ENCODE measurements at places on chromosomes 1 and 21. TPM values are rescaled to one million over a fixed set of nuclear protein-coding genes. Genes with fewer than 3 reads are reported as not detected.

OR2G6 gene
- not detected for total RNA-seq

RNU1-1 gene
- not detected for total RNA-seq

OLFML3 gene
- 0.93 TPM for total RNA-seq

GUCA2B gene
- not detected for total RNA-seq

VANGL2 gene
- not detected for total RNA-seq

CELSR2 gene
- total RNA-seq, result 0.25 TPM

AGTRAP gene
- 59.8 TPM for total RNA-seq

OR10K1 gene
- total RNA-seq, result not detected

TFF2 gene
- total RNA-seq, result not detected

RNF186 gene
- total RNA-seq, result not detected

MRPS6 gene
- total RNA-seq, result 15.2 TPM

SMCP gene
- not detected for total RNA-seq

LYPLAL1 gene
- total RNA-seq, result 20.9 TPM

NEK2 gene
- 24.2 TPM for total RNA-seq

IRF6 gene
- 0.44 TPM for total RNA-seq

APOBEC4 gene
- total RNA-seq, result not detected

SHISA4 gene
- 22.5 TPM for total RNA-seq

DNALI1 gene
- total RNA-seq, result 0.34 TPM

FLG2 gene
- not detected for total RNA-seq

SAMSN1 gene
- 0.33 TPM for total RNA-seq
